ENCODE measurements at places on chromosomes 12 and 14.

DNA sequence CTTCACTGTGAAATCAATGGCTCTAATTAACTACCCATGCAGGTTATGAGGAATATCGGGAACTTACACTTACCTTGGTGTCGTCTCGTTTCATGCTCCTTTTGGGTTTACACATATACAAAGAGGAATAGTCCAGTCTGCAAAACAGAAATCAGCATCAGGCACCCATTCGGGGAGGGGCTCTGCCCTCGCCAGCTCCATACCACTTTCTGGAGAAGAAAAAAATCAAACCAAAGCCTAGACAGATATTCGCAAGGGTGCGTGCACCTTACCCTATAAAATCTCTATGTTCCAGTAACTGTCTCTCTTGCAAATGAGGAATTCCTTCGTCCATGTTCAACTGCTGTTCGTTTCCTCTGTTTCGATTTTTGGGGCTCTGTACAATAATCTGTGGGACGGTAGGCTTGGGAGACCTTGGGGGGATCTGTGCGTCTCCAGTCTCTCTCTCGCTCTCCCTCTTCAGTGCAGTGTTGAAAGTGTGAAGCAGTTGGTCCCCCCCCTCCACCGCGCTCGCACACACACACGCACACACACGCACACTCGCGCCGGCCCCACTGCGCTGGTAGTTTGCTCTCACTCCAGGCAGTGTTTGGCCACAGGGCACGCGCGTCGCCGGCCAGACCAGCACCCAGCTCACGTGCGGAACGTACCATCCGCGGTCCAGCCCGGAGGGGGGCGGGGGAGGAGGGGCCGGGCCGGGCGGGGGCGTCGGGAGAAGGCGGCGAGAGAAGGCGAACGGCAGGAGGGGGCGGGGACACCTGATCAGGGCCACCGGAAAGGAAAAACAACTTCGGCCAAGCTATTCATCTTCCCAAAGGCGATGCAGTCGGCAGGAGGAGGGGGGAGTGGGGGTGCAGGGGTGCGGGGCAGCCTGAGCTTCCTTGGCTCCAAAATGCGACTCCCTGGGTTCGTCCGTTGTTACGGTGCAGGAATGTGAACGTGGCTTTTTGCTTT, at the start of gene BHLHE41:
Gene BHLHE41, minus strand, starts transcription at position 592 of the 954 bp plus-strand sequence. Its CDS starts 258 bp downstream, at position 334.
- DNase-seq: peak; percentile 12

GRCh38 chr14:42855085-42855484, 1248.4 kb downstream of the LRFN5 start:
- DNase-seq: no peak

DNA sequence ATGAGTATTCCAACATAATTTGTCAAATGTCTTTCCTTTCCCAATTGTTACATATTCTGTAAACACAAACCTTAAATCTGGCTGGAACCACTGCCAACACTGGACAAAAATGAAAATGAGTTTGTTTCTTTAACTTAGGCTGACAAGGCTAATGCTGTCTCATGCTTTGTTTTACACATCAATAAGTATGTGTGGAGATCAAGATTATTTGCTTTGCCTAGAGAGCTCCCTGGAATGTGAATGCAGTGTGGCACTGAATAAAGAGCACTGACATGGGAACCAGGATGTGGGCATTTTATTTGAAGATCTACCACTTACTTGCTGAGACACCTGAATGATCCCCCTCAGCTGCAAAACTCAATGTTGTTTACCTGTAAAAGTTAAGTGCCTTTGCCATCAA, 61.7 kb downstream of the RALGAPA1 start:
- no peak for DNase-seq

DNA sequence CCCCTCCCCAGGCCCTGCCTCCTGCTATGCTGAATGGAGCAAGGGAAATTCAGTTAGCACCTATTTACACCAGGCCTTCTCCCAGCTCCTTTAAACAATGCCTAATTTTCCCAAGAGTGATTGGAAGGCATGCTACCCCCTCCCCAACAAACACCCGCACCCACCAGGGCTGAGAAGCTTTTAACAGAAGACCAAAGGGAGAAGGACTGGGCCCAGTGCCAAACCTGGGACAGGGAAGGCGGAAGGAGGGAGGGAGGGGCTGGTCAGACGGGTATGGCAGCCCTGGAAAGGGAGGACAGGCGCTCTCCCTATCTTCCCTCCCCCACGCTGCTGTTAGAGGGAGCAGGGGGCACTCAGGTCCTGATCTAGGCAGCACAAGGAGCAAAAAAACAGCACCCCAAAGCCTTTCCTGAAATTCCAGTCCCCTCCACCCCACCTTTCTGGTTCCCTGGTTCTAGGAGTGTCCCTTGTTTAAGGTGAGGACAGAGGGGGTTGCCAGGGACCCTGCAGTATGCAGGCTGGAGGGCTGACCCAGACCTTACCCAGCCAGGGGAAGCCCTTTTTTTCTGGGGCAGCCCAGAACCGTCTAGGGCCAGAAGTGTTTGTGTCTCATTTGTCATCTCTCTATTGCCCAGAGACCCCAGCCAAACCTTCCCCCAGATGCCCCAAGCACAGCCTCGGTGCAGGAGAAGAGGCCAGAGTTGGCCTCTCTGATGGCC, 2.4 kb upstream of the KRT8 start:
- no peak for DNase-seq

DNA sequence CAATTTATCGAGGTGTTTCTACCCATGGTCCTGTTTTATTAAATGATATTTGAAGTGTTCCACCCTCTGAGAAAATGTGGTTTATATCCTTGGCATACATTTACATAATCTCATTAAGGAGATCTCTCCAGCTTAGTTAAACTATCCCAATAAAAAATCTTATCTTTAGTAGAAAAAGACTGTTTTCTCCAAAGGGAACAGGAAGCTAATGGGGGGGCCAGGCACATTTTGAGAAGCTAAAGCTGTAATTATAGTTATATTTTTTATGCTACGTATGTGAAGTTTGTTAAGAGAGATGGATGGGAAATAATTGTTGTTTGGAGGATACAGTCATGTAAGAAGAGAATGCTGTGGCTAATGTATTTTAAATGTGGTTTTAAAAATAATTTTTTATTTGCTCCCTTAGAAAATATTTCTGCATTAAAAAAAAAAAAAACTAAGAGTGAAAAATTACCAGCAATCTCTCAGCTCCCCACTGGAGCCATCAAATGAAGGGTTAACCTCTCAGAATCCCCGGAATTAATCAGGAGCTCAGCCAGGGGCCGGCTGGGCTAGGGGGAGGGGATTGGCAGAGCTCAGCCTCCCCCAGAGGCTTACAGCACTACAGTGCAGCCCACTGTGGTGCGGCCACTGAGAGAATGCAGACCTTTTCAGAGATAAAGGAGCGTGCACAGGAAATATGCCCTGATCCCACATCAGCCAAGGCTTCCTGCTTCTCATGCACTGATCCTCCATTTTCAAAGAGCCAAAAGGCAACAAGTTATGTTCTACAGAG, 185.8 kb downstream of the EGLN3 start:
- no peak for DNase-seq

DNA sequence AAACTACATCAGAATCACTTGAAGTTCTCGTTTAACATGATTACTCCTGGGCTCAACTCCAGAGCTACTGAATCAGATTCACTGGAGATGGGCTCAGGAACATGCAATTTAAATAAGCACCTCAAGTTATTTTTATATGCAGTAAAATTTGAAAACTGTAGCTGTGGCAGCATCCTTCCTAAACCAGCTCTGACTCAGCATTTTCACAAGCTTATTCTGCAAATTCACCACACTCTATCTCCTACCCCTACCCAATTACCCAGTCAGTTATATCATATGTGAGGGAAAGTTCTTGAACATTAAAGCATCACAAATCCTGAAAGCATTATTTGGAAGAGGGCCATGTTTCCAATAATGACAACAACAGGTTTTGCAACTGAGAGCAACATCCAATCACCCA, 24.2 kb upstream of the LRRC9 start:
- DNase-seq: no peak

DNA sequence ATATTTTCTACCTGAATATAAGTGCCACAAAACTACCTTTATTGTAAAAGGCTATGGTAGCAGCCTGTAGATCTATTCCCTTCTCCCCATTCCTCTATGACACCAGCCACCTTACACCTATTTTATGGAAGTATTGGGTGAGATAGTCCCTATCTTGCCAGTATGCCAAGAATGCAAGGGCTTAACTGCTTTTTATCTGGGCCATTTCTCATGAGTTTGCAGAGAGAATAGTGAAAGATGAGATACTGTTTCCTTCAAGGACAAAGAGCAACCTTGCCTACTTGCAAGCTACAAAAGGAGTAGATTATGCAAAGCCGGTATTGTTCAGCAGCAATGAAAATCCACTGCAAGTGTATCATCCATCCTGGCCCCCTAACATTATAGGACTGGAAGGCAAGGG, 1775.6 kb upstream of the SEL1L start:
- DNase-seq: no peak

DNA sequence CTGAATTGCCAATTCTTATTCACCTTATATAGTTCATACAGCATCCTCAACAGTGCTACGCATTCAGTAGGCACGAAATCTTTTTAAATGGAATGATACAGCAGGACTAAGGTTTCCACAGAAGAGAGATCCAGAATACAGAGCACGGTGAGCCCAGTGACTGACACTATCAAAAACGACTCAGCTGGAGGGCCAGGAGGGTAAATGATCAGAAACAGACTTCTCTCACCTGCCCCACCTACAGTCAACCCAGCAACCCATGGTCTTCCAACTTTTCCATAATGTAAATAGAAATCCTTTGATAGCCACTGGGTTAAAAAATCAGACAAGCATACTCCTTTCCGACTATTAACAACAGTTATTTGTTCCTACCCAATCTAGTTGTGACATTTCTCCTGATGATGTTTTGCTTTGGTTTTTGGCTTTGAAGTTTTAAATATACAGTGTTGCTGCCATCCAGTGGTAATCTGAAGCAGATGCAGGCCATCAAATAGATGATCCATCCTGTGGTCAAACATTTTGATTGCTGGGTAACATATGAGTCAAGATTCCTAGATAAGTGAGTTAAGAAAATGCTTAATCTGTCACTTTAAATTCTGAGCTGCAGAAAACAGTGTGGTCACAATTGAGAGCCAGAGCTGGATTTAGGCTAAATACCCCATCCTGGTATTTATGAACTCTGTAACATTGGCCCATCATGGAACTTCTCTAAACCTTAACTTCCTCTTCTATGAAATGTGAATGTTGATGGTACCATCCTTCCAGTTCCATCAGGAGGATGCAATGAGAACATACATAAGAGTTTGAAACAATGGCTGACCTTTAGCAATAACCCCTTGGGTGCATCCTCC, 42.0 kb downstream of the GPHB5 start:
- no peak for DNase-seq

- DNase-seq: peak; percentile 31
Observed at GRCh38 chr12:66188584-66189485, at the start of gene IRAK3. Gene IRAK3 (plus strand): TSS chr12:66189214. CDS start chr12:66189300, 86 bp downstream.

DNA sequence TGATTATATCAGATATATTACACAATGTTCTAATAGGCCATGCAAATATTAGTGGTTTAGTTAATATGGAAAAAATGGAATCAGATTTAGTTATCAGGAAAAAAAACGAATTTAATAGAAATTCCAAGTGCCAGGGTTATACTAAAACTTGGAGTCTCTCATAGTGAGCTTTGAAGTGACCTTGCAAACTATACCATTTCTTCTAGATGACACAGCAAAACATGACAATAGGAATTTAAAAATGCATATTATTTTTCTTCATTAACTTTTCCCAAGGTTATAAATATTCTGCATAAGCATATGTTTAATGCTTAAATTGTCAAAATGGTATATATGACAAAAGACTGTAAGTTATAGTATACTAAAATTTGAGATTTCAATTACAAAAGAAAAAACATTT, 250.1 kb upstream of the DCN start:
- no peak for DNase-seq

DNA sequence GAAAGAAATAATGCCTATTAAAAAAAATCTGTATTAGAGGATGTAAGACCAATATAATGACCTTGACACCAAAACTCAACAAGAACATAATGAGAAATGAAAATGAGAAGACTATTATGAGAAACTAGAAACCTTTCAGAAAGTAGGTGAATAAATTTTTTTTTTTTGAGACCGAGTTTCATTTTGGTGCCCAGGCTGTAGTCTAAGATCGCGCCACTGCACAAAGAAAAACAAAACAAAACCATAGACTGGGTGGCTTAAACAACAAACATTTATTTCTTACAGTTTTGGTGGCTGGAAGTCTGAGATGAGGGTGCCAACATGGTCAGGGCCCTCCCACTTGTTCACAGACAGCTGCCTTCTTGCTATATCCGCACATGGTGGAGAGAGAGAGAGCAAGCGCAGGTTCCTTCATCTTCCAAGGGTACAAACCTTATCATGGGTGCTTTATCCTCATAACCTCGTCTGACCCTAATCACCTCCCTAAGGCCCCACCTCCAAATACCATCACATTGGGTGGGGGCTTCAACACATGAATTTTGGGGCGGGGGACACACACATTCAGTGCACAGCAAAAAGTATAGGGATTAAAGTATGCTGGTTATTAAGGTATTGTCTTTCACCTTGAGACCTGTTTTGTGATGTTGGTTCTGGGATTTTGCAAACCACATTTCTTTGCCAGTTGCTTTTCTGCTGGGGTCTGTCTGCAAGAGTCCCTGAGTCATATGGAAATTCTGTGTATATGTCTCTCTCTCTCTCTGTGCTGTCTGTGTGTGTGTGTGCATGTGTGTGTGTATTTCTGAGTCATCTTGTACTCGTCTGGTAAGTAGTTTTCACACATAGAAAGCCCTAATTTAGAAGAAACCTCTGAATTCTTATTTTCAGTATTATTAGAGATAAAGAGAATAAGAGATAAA, 26.2 kb downstream of the ZCRB1 start:
- peak; percentile 30 for DNase-seq

DNA sequence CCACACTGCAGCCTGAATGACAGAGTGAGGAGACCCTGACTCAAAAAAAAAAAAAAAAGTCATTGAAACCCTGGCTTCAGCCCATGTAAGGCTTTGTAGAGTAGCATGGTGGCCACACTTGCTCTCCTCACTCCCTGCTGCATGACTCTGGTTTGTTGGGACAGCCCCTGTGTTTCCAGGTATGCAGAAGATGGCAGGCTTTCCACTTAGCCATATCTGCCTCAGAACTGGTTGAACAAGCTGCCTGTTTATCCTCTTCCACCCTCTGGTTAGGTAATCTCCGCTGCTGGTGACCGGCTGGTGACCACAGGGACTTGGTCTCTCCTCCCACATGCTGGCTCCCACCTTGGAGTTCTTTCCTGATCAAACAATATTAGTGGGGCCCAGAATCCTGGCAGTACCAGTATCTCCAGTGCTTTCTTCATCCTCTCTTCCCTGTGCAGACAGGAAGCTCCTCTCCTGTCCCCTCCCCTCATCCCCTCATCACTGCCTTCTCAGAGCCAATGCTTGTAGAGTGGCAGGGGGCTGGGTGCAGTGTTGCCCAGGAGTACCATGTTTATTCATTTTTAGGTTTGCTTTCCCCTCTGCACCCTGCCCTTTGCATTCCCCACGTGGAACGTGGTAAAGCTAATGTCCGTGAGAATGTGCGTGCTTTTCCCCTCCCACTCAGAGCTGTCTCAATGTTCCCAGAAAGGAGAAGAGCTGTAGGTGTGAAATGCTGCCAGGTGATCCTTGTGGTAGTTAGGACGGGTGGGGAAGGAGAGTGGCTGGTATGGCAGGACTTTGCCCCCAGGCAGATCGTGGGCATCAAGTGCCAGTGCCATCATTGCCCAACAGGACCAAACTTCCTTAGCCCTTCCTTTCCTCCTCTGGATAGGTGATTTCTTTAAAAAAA, 11.3 kb downstream of the ABHD12B start:
- DNase-seq: no peak

Measured in CD4-positive, alpha-beta T cell treated with Interleukin-17A for 4 hours (primary cell).